Caco-2 (cell line): ENCODE measurements at places on chromosomes 1 and 21.

GRCh38 chr1:3539707-3540425 lies 71.4 kb downstream of the MEGF6 start:
- H3K4me3 ChIP-seq = no peak overlapping the region
- no peaks in the 10 kb centered on the region for H3K36me3 ChIP-seq
- no peaks in the 10 kb centered on the region for H3K4me1 ChIP-seq
- H3K27me3 ChIP-seq = no peaks in the 10 kb centered on the region

DNA sequence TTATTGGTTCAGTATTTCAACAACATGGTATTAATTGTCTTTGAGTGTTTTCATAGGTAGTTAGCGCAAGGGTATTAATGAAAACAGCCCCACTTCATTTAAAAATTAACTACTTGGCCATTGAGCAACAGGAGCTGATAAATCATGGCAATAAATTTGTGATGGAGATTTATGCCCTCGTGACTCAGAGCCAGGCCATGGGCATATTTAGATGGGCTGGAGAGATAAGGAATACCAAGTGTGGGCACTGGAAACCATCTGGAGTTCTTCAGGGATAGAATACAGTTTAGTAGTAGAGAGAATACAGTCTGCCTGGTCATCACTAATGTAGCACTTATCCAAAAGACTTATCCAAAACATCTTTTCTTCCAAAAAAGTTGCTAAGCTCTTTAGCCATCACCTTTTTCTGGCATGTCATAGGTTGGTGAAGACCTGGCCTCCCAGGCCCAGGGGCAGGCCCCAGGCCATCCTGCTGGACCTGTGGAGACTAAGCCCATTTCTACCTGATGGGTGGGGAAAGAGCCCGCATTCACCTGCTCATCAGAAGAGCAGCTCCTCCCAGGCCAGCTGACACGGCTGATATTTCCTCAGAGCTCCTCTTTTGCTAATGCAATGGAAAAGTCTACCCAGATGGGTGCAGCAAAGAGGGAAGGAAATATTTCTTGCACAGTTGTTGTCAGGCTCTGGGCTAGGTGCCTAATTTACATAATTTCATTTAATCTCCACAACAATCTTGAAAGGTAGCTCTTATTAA lies 238.0 kb downstream of the TM2D1 start:
- H3K4me3 ChIP-seq = no peak overlapping the region
- H3K27ac ChIP-seq = no peak overlapping the region
- no peaks in the 10 kb centered on the region for H3K36me3 ChIP-seq

- no peaks in the 10 kb centered on the region for H3K36me3 ChIP-seq
- peak overlapping the region; percentile 28 for H3K27ac ChIP-seq
- DNase-seq = no peak
- H3K4me1 ChIP-seq = no peaks in the 10 kb centered on the region
- no peak overlapping the region for H3K4me3 ChIP-seq
- no peaks in the 10 kb centered on the region for H3K27me3 ChIP-seq
These were observed 2.8 kb downstream of the GCSAML start for GRCh38 chr1:247551721-247552120.

- H3K27me3 ChIP-seq = no peaks in the 10 kb centered on the region
- no peaks in the 10 kb centered on the region for H3K4me1 ChIP-seq
- no peak overlapping the region for H3K4me3 ChIP-seq
These were observed 90.2 kb upstream of the GRIK3 start for GRCh38 chr1:37124501-37124900.

GRCh38 chr1:179803104-179803503 lies 60.0 kb downstream of the FAM163A start:
- H3K36me3 ChIP-seq = no peaks in the 10 kb centered on the region
- no peaks in the 10 kb centered on the region for H3K27me3 ChIP-seq
- no peak overlapping the region for H3K27ac ChIP-seq

GRCh38 chr1:98181036-98181764 lies 260.4 kb upstream of the DPYD start:
- H3K4me1 ChIP-seq = peaks cover 51% of the 10 kb centered on the region
- peak overlapping the region; percentile 89 for H3K27ac ChIP-seq
- no peak overlapping the region for H3K4me3 ChIP-seq
- H3K27me3 ChIP-seq = no peaks in the 10 kb centered on the region
- peak; percentile 48 for DNase-seq

DNA sequence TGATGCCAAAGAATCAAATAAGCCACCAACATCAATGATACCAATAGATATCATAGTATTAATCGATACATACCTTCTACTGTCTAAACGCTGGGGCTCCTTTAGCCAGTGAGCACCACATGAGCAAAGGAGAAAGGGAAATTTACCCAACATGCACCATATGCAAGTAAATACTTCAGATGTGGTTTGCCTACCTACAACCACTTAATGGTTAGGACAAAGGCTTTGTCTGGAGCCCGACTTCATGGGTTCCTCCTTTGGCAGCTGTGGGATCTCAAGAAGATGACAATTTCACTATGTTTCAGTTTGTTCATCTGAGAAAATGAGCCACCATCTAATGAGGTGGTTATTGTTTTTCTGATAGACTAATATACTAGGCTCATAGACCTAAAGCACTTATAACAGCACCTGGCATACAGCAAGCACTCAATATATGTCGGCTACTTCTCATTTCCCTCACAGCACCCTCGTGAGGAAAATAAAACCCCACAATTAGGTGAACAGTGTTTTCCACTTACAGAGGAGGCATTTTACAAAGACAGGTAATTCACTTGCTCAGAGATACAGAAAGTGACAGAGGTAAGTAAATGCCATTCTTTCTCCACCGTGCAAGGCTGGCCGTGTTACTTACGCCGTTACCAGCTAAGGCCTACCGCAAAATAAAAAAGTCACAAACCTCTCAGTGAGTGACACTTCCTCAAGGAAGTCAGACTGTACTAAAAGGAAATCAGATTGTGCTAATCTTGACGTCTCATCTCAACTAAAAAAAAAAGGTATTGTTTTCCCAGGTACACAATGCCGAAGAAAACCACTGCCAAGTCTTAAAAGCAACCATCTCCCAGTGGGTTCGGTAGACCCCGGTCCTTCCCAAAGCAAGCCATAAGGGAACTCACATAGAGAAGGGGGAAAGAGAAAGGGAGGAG lies 1.6 kb downstream of the TTC13 start:
- peaks cover 34% of the 10 kb centered on the region for H3K4me1 ChIP-seq
- no peak for DNase-seq
- H3K36me3 ChIP-seq = 0 out of 2 replicates have a peak, but pooled peaks cover 1% of the 10 kb centered on the region
- H3K27ac ChIP-seq = peak overlapping the region; percentile 65
- peak overlapping the region; percentile 96 for H3K4me3 ChIP-seq
- H3K27me3 ChIP-seq = no peaks in the 10 kb centered on the region
